ENCODE measurements at places on chromosomes 16 and 17. TPM values are rescaled to one million over a fixed set of nuclear protein-coding genes. Genes with fewer than 3 reads are reported as not detected.

- no peak overlapping the region for H3K27ac ChIP-seq
- DNase-seq, result no peak
- H3K4me1 ChIP-seq, result peaks cover 19% of the 10 kb centered on the region
These were observed 2.1 kb upstream of the CUEDC1 start for GRCh38 chr17:57957120-57957850.

DNA sequence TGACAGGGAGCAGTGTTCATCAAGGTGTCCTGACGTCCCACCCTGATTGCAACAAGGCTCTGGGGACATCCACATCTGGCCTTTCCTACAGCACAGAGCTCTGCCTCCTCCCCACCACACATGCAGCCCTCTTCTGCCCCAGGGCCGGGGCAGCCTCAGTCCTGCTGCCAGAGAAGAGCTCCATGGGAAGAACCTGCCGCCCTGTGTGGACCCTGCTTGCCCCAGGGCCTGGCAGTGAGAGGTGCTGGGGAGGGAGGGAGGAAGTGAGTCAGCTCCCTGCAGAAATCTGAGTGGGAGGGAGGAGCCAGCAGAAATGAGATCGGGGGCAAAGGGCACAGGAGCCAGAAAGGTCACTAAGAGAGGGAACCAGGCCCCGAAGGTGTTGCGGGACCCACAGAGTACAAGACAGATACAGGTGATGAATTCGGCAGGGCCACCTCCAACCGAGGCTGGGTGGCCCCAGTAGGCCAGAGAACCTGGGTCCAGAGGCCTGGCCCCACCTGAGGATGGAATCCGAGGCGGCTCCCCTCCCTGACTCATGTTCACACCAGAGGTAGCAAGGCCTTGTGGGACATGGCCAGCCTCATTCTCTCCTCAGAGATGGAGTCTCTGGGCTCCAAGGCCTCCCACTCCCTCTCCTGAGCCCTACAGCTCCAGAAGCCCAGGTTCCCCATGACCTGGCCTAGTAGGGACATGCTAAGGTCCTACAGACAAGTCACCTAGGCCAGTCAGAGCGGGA lies 24.8 kb downstream of the MYO18A start:
- H3K27me3 ChIP-seq, result no peaks in the 10 kb centered on the region
- DNase-seq, result peak; percentile 42
- H3K4me3 ChIP-seq, result no peak overlapping the region
- no peaks in the 10 kb centered on the region for H3K36me3 ChIP-seq

DNA sequence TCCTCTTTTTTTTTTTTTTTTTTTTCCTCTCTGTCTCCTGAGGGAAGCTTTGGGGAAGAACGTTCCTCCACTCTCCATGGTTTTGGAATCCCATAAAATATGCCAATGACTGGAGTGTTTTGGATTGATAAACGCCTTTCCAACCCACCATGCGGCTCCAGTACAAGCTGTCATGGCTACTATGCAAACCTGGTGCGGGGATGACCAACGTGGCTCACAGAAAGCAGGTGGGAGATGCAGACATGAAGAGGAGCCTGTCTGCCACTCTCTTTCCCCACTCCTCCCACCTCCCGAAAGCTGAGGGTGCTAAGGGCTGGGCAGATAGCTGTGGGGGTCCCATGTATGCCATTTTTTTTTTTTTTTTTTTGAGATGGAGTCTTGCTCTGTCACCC lies 69.9 kb upstream of the SEC14L1 start:
- H3K27ac ChIP-seq, result no peak overlapping the region
- DNase-seq, result no peak
- H3K36me3 ChIP-seq, result no peaks in the 10 kb centered on the region

DNA sequence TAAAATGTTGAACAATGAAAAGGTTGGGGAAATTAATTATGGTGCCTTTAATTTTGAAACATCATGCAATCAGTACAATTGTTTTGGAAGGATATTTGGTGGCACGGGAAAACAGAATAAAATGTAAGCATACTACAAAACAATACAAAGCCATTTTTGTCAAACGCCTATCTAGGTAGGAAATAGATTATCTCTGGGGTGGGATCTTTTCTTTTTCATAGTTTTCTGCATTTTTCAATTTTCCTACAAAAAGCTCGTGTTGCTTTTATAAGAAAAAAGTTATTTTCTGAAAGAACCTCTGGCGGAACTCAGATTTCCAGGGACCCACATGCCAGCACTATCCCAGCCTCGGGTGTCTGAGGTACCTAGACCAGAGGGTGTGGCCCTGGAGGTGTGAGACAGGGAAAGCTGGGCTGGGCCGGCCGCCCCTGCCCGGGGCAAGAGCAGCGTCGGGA lies 961 bp upstream of the MAP3K3 start:
- H3K4me3 ChIP-seq, result peak overlapping the region; percentile 72
- peaks cover 25% of the 10 kb centered on the region for H3K4me1 ChIP-seq
- peak overlapping the region; percentile 51 for H3K27ac ChIP-seq
- no peak for DNase-seq
- no peaks in the 10 kb centered on the region for H3K36me3 ChIP-seq

GRCh38 chr16:53529513-53529912 lies 26.5 kb upstream of the AKTIP start:
- H3K36me3 ChIP-seq, result no peaks in the 10 kb centered on the region
- H3K4me3 ChIP-seq, result no peak overlapping the region
- no peaks in the 10 kb centered on the region for H3K4me1 ChIP-seq
- DNase-seq, result no peak

DNA sequence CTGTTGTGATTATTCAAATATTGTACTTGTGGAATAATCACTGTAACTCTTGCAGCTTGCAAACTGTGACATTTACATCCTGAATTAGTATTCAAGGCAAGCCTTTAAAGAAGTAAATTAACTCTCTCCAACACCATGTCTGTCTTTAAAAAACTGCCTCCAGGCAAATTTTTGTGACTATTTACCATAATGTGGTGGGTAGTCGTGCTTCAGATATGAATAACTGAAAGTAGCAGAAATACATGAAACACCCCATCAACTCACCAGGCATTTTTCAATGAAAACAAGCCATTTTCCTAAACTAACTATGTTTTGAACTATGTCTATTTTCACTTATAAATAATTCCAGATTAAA lies 217.4 kb upstream of the PSMD7 start:
- H3K27me3 ChIP-seq, result no peaks in the 10 kb centered on the region
- no peak overlapping the region for H3K4me3 ChIP-seq
- no peaks in the 10 kb centered on the region for H3K36me3 ChIP-seq
- no peaks in the 10 kb centered on the region for H3K4me1 ChIP-seq
- H3K27ac ChIP-seq, result no peak overlapping the region

The ABCA10 gene
- total RNA-seq, result 0.77 TPM

Measured in CD4-positive, alpha-beta T cell (primary cell).